ENCODE measurements at places on chromosomes 5 and 9.

- no peak for DNase-seq
Measured at GRCh38 chr5:53161876-53162275, 52.3 kb upstream of the MOCS2 start.

DNA sequence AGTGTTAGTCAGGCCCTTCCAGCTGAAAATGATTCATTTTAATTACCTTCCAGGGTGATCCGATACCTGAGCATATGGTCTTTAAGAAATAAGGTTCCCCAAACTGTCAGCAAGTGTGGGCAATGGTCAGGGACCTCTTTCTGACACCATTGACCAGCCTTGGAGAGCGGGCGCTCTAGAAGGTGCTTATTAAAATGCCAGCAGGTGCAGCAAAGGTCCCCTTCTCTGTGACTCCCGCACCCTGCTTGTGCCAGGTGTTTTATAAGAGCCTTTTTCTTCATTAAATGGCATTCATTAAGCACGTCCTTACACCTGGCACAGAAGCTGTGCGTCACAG is 85.3 kb downstream of the MVB12B start:
- no peak for DNase-seq

DNA sequence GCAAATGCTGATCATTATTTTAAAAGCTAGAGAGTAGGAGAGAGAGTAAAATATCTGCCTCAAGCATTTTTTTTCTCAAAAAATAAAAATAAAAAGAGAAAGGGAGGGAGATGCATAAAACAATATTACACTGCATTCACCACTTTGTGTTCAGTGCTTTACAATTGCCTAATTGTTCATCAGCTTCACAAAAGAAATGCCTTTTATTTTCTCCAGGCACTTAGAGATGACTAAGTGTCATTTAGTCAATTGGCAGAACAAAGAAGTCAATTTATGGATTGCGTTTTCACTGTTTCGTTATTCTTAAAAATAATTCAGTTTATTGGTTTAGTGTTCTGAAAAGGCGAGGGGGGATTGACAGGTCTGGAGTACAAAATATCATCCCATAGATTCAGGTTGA is 232.5 kb upstream of the CCNH start:
- DNase-seq, result no peak

DNA sequence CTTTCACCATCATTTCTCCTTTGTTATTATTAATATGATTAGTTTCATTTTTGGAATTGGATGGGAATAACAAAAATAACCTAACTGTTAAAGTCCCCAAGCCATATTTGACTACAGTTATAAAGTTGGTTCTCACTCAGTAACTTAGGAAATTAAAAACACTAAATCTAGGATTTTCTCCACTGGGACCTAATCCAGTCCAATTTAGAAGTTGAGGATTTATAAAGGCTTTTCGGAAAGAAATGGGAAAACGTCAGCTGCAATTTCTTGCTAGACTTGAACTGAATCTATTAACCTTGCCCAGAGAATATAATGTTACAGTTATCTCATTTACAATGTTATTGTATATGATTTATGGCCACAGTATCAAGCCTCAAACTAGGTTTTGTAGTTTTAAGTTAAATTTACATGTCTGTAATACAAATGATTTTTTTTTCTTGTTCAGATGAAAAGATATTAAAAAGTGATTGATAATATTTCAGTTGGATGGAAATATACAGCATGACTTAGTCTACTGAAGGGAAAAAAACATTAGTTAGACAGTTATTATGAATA is 524.3 kb upstream of the GRAMD2B start:
- no peak for DNase-seq

GRCh38 chr9:36486933-36487481 is 85.7 kb upstream of the MELK start:
- no peak for DNase-seq

- DNase-seq, result no peak
Measured at GRCh38 chr9:75033791-75034473, 5.8 kb upstream of the CARNMT1 start.

DNA sequence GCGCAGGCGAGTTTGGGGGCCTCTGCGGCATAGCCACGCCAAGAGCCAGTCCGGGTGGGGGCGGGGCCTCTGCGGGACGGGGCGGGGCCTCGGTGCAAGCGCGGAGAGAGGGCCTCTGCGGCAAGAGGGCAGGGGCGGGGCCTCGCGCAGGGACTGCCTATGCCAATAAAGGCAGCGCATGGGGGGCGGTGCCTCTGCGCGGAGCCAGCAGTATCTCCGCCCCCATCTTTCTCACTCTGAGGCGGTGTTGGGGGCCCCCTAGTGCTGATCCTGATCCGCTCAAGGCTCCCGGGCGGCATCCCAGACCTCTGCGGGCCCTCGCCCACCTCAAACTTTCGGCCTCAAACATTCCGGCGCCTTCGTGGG is 9.2 kb upstream of the GPRIN1 start:
- peak; percentile 60 for DNase-seq

GRCh38 chr5:170809551-170809950 is 26.0 kb downstream of the GABRP start:
- DNase-seq, result peak; percentile 76

DNA sequence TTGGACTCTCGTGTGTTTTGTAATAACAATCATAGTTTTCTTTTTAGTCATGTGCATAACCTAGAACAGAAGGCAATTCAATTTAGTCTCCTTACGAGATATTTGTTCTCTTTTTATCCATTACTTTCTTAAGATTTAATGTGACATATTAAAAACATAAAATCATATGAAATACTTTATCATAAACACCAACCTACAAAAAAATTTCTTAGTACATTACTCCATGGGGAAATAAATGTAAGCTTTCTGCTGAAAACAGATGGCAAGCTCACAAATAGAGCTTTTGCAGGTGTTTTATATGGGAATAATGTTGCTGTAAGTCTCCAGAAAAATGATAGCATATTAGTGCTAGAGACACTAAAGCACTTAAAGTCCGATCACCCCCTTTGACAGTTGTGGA is 1035.2 kb upstream of the ARRDC3 start:
- DNase-seq, result no peak

DNA sequence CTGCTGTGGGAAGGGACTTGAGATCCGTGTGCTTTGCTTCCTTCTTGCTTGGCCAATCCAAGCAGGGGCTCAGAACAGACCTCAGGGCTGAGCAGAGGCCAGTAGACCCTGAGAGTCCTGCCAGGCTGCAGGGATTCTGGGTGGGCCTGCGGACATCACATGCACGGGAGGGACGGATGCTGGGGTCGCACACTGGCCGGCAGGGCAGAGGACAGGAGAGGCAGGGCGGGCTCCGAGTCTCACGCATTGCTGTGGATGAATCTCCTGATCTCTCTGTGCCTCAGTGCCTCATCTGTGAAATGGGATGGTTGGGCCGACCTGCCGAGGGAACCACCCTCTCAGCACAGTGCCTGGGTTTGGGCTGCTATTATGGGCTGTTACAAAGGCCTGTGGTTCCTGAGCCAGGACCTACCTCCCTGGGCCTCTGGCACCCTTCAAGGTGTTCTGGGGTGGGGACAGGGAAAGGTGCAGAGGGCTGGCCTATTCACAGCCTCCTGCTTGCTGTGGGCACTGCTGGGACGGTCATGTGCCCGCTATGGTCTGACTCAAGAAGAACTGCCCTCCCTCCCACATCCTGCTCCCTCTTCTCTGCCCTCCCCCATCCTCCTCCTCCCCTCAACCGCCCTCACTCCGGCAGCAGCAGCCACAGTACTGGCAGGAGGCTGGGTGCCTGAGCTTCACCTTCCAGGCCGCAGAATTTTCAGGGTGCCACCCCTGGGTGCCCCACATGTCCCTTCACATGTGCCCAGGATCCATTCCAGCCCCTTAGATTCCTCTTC is 43.3 kb downstream of the NCS1 start:
- no peak for DNase-seq

DNA sequence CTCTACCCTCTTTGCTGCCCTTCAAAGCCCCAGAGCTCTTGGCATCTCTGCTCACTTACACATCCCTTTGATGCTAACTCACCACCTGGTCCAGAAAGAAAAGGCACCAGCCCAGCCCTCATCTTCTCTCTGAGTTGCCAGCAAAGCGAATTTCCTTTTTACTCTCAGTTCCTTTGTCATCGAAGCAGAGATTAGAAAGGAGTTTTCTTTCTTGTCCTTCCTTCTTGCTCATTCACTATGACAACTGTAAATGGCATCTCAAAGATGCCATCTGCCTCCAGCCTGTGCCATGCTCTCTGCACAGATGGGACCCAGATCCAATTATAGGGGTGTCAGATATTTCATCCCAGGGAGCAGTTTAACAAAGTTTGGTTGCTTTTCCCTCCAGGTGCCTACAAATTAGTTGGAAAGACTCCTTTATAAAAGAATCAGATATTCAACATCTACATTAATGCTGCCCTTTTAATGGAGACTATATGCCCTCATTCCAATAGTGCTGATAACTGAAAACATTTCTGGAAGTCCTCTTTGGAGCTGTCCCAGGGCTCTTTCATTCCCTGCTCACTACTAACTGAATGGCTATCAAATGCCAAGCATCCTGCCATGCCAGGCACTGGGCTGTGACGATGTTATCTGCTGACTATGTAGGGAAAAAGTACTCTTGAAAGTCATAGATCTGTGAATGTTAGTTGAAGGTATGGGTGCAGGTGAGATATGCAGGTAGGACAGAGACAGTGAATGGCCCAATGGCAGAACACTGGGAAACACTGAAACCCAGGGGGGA is 58.9 kb downstream of the SUSD1 start:
- no peak for DNase-seq

GRCh38 chr5:23367874-23368273 is 139.5 kb upstream of the PRDM9 start:
- DNase-seq, result no peak

- no peak for DNase-seq
Measured at GRCh38 chr9:22010866-22011625, 1.9 kb upstream of the CDKN2B start.

DNA sequence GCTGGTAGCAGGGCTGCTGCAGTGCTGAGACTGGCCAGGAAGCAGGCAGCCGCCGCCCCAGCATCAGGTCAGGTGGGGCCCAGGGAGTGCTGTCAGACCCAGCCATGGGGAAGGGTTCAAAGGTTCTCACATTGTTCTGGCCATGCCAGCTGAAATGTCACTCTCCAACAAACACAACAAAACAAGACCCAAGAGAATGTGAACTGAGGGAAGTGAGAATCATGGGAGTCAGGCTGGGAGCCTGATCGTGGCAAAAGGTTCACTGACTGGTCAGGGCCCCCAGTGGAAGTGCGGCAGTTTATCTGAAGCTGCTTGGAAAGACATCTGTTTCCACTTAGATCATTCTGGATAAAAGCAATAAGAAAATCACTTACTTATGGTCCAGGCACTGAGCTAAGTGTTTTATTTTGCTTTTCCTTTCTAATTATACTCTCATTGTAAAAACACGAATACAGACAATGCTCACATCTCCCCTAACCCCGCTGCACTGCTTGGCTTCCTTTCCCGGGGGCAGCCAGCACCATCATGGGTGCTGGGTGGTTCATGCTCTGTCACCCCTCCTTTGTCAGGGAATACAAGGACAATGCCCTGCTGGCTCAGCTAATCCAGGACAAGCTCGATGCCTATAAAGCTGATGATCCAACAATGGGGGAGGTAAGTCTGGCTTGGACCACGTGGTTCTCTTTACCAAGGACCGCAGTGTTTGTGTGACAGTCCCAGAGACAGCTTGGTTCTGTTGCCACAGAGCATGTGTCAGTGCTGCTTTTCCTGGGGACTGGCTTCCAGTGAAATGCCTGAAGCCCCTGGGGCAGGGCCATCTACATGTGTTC is 41.9 kb upstream of the CFAP157 start:
- no peak for DNase-seq

GRCh38 chr5:32639943-32640342 is 54.6 kb downstream of the SUB1 start:
- no peak for DNase-seq

- no peak for DNase-seq
Measured at GRCh38 chr9:115104908-115105307, 13.0 kb downstream of the TNC start.

DNA sequence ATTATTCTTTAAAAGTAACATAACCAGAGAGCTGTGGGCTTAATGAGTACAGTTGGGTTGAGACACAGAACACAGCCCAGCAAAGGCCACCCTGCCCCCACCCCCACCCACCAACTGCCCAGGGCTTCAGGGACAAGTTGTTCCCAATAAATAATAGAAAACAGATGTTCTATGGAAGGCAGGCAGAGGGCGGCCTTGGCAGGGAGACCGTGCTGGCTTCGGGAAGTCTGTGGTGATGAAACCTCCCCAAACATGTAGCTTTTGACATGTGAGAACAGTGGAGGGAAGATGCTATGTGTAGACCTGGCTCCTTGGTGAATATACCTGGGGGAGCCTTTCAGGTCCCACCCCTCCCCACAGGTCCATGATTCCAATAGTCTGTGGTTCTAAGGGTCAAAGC is 10.0 kb downstream of the TRAF1 start:
- DNase-seq, result peak; percentile 29

DNA sequence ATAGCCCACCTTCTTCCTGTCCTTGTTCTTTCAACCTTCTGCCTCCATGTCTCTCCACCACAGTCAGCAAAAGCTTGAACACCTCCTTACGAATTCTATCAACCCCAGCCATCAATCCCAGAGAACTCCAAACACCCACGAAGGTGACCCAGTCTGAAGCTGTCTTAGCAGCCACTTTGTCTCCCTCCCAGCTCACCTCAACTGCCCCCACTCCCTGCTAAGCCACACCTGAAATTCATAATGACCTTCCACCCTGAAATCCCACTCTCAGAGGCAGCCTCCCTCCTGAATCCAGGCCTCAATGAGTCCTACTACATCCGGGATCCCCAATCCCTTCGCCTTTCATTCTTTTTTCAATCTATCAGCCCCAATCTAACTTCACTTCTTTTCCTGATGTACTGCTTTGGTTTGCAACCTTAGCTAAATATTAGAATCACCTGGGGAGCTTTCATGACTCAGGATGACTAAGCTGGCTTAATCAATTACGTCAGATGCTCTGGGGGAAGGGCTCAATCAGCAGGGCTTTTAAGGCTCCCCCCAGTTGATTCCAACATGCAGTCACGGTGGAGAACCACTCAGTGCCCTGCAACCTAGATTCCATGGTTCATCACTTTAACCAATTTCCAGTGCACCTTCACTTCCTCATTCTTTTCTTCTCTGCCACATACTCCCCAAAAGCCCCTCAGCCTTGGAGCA is 32.2 kb downstream of the BHMT start:
- DNase-seq, result no peak

DNA sequence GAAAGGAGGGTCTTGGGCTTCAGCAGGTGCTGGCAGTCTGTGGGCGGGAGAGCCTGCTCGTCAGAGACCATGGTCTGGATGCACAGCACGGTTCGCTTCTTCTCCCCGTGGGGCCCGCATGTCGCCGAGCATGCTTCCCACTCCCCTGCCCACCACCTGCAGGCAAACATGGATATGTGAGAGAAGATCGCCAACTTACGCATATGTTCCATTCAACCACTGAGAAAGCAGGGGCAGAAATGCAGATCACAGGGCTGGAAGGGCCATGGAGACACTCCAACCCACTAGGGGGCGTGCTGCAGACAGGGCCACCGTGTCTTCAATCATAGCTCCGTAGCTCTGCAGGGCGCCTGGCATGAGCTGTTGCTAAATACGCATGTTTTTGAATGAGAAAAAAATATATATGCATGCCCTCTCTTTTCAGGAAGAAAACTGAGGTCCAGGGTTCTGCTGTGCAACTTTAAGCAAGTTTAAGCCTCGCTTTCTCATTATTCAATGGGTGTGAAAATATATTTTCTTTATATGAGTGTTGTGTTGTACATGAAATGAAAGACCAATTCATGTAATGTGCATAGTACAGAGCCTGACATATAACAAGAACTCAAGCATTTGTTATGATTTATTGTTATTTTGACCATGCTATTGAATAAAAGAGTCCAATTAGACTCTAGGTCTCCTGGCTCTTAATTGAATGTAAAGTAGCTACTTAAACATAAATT is 148.0 kb downstream of the TARS1 start:
- DNase-seq, result peak; percentile 11

All from T47D (cell line).